ENCODE measurements at places on chromosomes 6 and 20. TPM values are rescaled to one million over a fixed set of nuclear protein-coding genes. Genes with fewer than 3 reads are reported as not detected.

JPH2 gene
- 63.3 TPM for total RNA-seq

DNA sequence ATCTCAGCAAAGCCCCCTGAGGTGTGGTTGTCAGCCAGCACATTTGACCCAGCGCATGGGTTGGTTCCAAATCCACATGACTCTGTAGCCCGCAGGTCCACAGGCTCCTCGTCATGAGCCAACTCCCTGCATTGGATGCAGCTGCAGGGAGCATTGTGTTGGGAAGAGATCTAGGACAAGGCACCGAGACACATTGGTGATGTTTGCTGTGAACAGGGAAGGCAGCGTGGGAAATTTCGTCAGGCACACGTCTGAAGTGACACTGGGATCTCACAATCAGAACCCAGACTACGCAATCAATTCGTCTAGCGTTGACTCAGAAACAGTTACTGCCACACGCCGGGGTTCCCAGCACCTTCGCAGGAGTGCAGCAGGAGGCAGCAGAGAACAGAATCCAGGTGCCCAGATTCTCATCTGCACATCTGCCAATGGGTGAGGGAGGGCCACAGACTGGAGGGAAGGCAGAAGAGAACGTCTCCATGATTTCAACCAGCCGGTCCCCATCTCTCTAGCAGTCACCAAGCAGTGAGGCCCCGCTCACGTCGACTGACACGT lies 177.0 kb downstream of the TTLL2 start:
- H3K27ac ChIP-seq: no peak overlapping the region
- no peaks in the 10 kb centered on the region for H3K27me3 ChIP-seq
- no peak for DNase-seq

DNA sequence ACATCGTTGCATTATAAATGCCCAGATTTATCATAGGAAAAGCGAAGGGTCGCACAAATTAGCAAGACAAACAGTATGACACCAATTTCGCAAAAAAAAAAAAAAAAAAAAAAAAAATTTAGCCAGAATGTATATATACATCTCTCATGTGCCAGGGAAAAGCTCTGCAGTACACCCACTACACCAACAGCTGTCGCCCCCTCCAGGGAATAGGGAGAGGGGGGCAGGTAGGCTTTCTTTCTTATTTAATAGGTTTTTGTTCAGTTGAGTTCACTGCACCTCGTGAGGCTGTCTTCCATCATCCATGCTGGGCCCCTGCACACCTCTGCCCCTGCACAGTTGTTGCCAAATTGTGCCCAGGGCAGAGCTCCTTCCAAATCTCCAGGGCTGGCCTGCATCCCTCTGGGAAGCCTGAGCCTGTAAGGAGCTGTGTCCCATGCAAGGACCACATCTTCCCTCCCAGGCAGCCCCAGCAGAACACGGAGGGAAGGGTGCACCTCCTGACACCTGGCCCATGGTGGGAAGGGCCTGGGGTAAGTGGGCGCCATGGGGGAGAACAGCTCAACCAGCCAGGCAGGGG lies 85.4 kb downstream of the NINL start:
- DNase-seq: no peak
- H3K27me3 ChIP-seq: no peaks in the 10 kb centered on the region
- H3K4me3 ChIP-seq: no peak overlapping the region
- H3K4me1 ChIP-seq: no peaks in the 10 kb centered on the region
- no peaks in the 10 kb centered on the region for H3K36me3 ChIP-seq

DNA sequence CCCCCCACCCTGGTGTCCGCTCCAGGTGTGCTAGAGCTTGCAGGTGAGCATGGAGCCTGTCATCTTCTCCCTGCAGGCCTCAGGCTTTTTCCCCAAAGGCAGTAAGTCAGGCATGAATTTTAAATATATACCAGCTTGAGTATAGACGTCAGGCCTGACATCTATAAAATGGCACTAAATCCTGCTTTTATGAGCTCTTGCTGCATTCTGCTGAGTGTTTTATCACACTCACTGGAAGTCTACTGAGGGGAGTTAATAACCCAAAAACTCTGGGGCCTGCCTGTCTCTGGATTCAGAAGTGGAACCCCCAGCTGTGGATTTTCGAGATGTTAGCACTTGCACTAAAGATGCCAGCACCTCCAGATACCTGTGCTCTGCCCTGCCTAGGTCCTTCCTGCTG lies 133.4 kb upstream of the TOP1 start:
- H3K4me3 ChIP-seq: no peak overlapping the region
- DNase-seq: no peak
- no peaks in the 10 kb centered on the region for H3K4me1 ChIP-seq

- H3K4me3 ChIP-seq: no peak overlapping the region
- H3K4me1 ChIP-seq: no peaks in the 10 kb centered on the region
- no peak overlapping the region for H3K27ac ChIP-seq
- no peaks in the 10 kb centered on the region for H3K27me3 ChIP-seq
Observed at GRCh38 chr6:147678253-147678652, 169.8 kb downstream of the SAMD5 start.

DNA sequence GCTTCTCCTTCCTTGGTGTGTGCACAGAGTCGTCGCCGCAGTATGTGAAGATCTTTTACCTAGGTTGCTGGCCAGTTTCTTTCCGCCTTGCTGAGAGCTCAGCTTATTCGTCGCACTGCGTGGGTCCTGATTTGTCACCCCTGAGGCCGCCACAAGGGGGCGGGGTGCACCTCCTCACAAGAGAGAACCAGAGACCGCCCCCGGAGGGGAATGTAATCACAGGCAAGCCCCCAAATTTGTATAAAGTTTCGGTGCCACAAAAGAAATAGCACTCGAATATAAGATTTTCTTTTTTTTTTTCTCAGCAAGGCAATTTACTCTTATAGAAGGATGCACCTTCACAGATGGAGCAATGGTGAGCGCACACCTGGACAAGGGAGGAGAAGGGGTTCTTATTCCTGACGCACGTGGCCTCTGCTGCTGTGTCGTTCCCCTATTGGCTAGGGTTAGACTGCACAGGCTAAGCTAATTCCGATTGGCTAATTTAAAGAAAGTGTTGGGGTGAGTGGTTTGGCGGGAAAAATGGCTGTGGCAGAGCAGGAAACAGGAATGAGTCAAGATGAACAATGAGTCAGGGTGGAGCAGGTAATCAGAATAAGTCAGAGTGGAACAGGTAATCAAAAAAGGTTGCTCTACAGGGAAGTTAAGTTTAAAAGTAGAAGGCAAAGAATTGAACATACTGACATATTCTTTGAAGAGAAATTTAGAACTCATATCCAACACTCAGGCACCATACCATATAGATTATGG lies 19.5 kb downstream of the NCOA3 start:
- H3K4me3 ChIP-seq: no peak overlapping the region
- no peak overlapping the region for H3K27ac ChIP-seq
- H3K27me3 ChIP-seq: no peaks in the 10 kb centered on the region
- no peaks in the 10 kb centered on the region for H3K36me3 ChIP-seq
- peaks cover 2% of the 10 kb centered on the region for H3K4me1 ChIP-seq

- H3K36me3 ChIP-seq: no peaks in the 10 kb centered on the region
- H3K27me3 ChIP-seq: no peaks in the 10 kb centered on the region
- H3K4me1 ChIP-seq: no peaks in the 10 kb centered on the region
- no peak for DNase-seq
Observed at GRCh38 chr6:128487055-128487454, 33.3 kb downstream of the PTPRK start.

GRCh38 chr20:10799735-10800134 lies 125.9 kb upstream of the JAG1 start:
- no peak for DNase-seq
- H3K27me3 ChIP-seq: no peaks in the 10 kb centered on the region
- H3K36me3 ChIP-seq: no peaks in the 10 kb centered on the region
- H3K4me3 ChIP-seq: no peak overlapping the region

CDH22 gene
- not detected for total RNA-seq

GRCh38 chr6:121549736-121550135 lies 114.3 kb downstream of the GJA1 start:
- H3K4me1 ChIP-seq: peaks cover 4% of the 10 kb centered on the region
- H3K4me3 ChIP-seq: no peak overlapping the region
- H3K27me3 ChIP-seq: no peaks in the 10 kb centered on the region
- peak overlapping the region; percentile 80 for H3K27ac ChIP-seq
- H3K36me3 ChIP-seq: no peaks in the 10 kb centered on the region

FNDC11 gene
- total RNA-seq: not detected

- H3K4me3 ChIP-seq: peak overlapping the region; percentile 96
Observed at GRCh38 chr6:36443471-36444428, 950 bp downstream of the KCTD20 start.

DNA sequence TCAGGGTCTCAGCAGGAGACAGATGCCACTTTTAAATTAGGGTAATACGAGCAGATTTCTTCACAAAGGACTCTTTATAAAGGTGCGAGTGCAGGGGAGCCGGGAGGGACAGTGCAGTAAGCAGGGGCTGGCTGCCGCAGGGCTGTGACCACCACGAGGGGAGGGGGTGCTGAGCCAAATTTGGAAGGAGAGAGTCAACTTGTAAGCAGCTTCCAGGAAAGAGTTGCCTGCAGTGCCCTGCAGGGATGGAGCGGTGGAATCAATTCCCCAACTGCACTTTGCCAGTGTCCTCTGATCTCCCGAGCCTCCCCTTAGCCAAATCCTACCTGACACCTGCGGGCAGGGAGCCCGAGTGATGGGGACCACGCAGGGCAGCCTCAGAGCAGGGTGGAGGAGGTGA lies 13.9 kb upstream of the CCDC167 start:
- no peak for DNase-seq
- no peaks in the 10 kb centered on the region for H3K27me3 ChIP-seq
- no peak overlapping the region for H3K27ac ChIP-seq
- no peaks in the 10 kb centered on the region for H3K4me1 ChIP-seq

GRCh38 chr6:140095532-140095931 lies 721.1 kb upstream of the CITED2 start:
- no peak overlapping the region for H3K27ac ChIP-seq
- no peak for DNase-seq
- H3K4me3 ChIP-seq: no peak overlapping the region
- no peaks in the 10 kb centered on the region for H3K36me3 ChIP-seq
- no peaks in the 10 kb centered on the region for H3K27me3 ChIP-seq

DNA sequence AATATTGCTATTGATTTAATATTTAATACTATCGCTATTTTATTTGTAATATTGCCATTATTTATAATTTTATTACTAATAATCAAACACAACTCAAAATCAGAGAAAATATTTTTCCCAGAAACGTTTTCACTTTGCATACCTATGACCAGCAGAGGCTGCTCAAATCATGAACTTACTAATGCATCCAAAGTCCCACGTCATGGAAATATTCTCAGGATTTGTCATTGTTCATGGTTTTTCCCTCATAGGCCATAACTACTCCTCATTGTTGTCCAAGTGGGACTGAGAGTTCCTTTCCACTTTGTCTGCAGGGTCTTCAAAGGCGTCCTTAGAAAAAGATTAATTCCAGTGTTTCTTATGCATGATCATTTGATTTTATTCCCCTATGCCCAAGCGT lies 344.8 kb downstream of the THBS2 start:
- no peak for DNase-seq
- H3K27ac ChIP-seq: no peak overlapping the region
- H3K36me3 ChIP-seq: no peaks in the 10 kb centered on the region

GRCh38 chr6:133128191-133128590 lies 113.0 kb upstream of the EYA4 start:
- DNase-seq: no peak
- no peak overlapping the region for H3K4me3 ChIP-seq
- no peaks in the 10 kb centered on the region for H3K27me3 ChIP-seq

WFDC12 gene
- not detected for total RNA-seq

DNA sequence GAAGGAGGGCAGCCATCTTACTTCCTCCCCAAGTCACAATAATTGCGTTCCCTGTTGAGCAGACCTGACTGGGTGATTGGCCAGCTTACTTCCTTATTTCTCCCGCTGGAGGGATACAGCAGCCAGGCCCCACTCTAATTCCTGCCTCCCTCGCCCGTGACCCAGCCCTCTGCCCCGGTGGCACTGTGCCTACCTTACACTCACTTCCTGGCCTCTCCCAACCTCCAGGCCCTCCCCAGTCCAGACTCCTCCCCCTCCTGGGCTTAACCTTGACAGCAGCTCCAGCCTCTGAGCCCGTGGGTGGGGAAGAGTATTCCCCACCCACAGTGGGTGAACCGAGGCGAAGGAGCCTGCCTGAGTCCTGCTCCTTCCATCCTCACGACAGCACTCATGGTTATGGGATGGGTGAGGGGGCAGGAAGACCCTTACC lies 3.0 kb downstream of the BAK1 start:
- no peak overlapping the region for H3K27ac ChIP-seq
- no peaks in the 10 kb centered on the region for H3K4me1 ChIP-seq
- no peaks in the 10 kb centered on the region for H3K27me3 ChIP-seq
- DNase-seq: peak; percentile 68

DNA sequence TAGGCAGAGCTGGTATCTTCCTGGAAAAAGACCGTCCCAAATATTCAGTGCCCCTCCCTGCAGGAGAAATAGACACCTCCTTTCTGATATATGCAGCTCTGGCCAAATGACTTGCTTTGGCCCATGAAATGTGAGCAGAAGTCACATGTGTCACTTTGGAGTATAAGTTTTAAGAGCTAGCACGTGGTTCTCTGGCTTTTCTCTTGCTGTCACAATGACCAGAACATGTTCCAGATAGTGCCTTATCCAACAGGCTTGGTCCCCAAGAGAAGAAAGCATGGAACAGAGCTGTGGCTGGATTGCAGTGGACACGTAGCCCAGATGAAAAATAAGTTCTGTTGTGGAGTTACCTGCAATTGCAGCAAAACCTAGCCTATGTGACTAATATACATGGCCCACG lies 40.4 kb downstream of the UNC5CL start:
- no peaks in the 10 kb centered on the region for H3K27me3 ChIP-seq
- no peak for DNase-seq
- H3K27ac ChIP-seq: no peak overlapping the region
- H3K36me3 ChIP-seq: no peaks in the 10 kb centered on the region
- no peak overlapping the region for H3K4me3 ChIP-seq
- peaks cover 4% of the 10 kb centered on the region for H3K4me1 ChIP-seq

SASH1 gene
- 120 TPM for total RNA-seq

DNA sequence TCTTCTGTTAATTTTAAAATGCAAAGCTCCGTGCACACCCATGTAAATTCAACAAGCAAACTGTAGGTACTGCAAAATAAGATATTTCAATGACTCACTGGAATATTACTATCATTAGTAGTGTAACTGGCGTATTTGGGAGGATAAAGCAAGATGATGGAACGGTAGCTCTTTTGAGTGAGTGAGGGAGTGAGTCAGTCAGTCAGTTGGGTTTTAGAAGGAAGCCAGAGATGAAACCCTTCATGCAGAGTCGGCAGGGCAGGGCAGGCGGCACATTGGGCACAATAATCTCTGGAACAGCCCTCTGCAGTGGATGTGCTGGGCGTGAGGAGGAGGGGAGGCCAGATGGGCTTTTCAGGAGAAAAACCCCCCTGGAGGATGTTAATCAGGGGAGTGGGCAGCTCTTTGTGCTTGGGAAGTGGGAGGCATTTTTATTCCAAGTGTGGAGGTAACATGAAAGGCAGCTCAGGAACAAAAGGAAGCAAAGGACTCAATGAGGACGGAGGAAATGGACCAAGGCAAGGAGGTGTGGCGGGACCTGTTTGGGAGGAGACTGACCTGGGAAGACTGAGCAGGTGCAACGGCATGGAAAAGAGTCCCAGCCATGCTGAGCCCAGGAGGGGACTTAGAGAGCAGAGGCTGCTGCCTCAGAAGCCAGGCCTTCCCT lies 171.2 kb downstream of the ZDHHC14 start:
- DNase-seq: no peak
- no peaks in the 10 kb centered on the region for H3K36me3 ChIP-seq
- H3K4me1 ChIP-seq: no peaks in the 10 kb centered on the region
- H3K4me3 ChIP-seq: no peak overlapping the region

- no peak for DNase-seq
- no peaks in the 10 kb centered on the region for H3K36me3 ChIP-seq
- peaks cover 3% of the 10 kb centered on the region for H3K4me1 ChIP-seq
- peak overlapping the region; percentile 68 for H3K27ac ChIP-seq
Observed at GRCh38 chr6:3912361-3913076, 63.3 kb downstream of the FAM50B start.
